ENCODE measurements at places on chromosomes 1 and 21.

- DNase-seq: no peak
These were observed 60.5 kb upstream of the CR2 start for GRCh38 chr1:207393610-207394009.

DNA sequence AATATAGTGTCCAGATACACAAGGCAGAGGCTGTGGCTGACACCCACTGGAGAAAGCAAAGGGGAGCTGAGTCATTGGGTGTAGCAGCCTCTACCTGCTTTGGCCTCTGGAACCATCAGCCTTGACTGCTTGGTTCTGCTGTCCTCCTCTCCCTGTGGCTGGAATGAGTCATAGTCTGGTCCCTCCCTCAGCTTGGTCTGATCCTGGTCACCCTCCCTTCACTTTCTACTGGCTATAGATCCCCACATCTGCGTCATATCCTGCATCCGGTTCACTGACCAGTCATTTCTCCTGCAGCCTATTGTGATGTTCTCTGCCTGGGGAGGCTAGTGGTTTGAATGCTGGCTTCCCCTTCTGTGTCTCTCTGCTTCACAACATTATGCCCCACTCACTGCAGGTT lies 372.8 kb upstream of the DAB1 start:
- no peak for DNase-seq

GRCh38 chr21:35664683-35665082 lies 395.6 kb downstream of the SETD4 start:
- no peak for DNase-seq

DNA sequence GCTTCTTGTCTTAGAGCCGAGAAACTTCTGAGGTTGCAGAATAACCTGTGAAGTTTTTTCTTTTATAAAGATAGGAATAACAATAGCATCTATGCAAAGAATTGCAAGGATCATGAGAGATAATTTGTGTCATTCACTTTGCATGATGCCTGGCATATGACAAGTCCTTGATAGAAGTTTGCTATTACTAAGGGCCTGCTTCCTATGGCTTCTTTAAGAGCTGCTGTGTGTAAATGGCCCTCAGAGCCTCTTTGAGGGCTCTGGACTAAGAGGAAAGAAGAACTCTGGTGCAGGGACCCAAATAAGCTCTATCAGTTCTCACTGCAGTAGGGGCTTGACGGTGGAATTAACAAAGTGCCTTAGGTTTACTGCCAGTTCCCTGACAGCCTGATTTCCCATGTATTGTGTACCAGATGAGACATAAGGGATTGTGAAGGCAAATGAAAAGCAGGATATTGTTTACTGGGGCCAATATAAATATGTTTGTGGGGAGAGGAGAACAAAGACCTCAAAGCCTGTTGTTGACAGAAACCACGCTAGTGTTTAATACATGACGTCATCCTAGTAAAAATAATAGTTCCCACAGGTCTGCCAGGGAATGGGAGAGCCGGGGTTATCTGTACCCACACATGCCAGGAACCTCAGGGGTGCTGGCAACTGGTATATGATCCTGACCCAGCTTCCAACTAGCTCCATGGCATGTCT lies 131.2 kb upstream of the UBE2U start:
- DNase-seq: no peak

DNA sequence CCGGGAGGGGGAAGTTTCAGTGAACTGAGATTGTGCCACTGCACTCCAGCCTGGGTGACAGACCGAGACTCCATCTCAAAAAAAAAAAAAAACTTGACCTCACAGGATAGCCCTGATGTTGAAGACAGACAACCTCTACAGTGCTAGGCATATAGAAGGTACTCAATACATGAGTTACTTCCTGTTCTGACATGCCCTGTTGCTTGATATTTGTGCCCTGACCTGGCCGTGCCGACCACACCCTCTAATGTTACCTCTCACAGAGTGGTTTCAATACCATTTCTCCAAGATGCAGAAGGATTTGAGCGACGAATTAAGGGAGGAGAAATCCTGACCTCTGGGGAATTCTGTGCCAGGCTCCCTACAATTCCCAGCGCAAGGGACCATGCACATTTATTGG lies 5.2 kb downstream of the PTAFR start:
- DNase-seq: no peak

GRCh38 chr1:30186586-30186985 lies 536.8 kb downstream of the MATN1 start:
- DNase-seq: no peak

- DNase-seq: no peak
These were observed 15.1 kb upstream of the THRAP3 start for GRCh38 chr1:36208978-36209703.

DNA sequence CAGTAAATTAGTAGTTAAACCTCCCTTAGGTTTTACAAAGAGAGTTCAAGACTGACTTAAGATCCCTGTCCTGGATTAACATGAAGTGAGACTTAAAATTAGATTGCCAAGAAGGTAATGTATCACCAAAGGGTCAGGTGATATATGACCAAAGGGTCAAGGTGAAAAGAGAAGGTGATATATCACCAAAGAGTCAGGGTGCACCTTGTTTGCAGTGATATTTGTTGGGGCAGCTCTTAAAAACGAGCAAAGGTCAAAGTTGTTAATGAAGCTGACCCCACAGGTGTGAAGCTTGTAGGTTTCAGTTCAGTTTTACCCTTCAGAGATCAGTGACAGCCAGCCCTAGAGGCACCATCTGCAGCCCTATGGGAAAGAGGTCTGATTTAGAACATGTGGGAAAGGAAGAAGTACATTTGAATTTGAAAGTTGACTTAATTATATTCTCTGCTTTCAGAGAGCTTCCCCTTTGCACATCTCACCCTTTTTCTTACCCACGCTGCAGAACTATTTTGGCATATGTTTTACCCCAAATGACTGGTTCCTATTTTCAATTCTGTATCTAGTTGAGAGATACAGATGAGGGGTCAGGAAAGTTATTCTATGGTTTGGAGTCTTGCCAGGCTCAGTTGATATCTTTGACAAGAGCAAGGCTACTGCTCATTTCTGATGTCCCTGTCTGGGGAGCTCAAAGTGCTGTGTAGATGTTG lies 170.8 kb downstream of the S1PR1 start:
- DNase-seq: no peak

Data from activated CD4-positive, alpha-beta T cell treated with anti-CD3 and anti-CD28 coated beads, Interleukin-2, amount 50 U/mL, for 4 hours (primary cell).